ENCODE measurements at places on chromosomes 7 and 10. TPM values are rescaled to one million over a fixed set of nuclear protein-coding genes. Genes with fewer than 3 reads are reported as not detected.

SCIN gene
- 2.3 TPM for total RNA-seq

GRCh38 chr10:119859420-119860258 lies 13.0 kb downstream of the MCMBP start:
- no peak for DNase-seq

DNA sequence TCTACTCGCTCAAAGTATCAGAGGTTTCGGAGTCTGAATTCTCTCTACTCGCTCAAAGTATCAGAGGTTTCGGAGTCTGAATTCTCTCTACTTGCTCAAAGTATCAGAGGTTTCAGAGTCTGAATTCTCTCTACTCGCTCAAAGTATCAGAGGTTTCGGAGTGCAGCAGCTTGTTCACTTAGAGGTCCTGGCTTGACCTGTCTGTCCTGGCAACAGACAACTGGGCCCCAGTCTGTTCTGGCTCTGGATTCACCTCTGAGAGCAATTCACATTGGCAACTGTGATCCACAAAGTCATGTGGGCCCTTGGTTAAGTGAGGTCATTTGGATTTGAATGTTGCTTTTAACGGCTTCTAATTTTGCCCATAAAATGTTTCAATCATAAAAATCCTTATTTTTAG lies 63.9 kb upstream of the ST8SIA6 start:
- no peak for DNase-seq

- no peak for DNase-seq
Measured at GRCh38 chr10:36187380-36188079, 545.4 kb upstream of the FZD8 start.

OGDHL gene
- 16.6 TPM for total RNA-seq

GRCh38 chr7:147060070-147060469 lies 943.5 kb downstream of the CNTNAP2 start:
- no peak for DNase-seq

DNA sequence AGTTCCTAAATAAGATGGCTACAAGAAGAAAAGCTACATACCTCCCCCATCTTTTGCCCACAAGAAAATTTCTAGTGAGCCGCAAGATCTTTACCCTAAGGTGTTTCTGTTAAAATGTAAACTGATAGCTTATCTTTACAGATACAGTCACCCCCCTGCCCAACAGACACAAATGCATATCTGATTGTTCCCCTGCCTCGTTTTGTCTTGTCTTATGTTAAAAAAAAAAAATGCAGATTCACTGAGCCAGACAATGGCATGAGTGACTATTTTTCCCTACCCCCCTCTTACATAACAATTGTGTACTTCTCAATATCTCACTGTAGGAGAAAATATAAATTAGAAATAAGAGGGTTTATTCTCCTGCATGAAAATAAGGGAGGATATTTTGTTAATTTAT lies 8.5 kb downstream of the ZNF138 start:
- no peak for DNase-seq

DNA sequence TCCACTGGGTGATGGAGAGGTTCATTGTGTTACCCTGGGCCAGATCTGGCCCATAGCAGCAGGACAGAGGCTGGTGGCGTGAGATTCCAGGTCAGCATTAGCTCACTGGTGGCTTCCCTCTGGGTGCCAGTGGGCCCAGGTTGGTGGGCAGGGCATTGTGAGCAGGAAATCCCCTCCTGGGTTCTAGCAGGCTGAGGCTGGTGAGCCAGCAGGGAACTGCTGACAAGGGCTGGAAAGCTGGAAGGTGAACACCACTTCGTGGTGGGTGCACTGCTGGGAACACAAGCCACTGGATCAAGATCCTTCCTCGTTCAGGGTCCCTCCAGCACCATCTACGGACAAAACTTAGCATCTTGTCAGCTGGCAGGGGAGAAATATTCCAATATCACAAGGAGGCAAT lies 259.2 kb upstream of the FZD1 start:
- no peak for DNase-seq

DNA sequence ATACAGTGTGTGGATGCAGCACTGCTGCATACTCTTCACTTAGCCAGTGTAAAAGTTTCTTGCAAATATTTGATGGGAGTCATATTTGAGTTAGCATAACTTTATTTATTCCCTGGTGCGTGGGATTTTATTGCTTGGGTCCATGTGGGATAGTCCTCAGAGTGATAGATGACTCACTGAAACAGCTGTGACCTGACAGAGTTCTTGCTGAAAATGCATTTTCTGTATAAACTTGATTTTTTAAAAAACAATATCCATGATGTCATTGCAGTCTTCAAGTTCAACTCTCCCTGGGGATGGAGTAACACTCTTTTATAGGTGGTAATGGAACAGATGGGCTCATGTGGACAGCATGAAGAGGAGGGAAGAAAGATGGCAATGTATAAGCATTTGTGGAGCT lies 310.0 kb downstream of the PPP1R3A start:
- no peak for DNase-seq

GRCh38 chr10:118246332-118247295 lies 95.5 kb downstream of the FAM204A start:
- DNase-seq, result no peak

All from H1 (cell line).